ENCODE measurements at places on chromosomes 7 and 10.

DNA sequence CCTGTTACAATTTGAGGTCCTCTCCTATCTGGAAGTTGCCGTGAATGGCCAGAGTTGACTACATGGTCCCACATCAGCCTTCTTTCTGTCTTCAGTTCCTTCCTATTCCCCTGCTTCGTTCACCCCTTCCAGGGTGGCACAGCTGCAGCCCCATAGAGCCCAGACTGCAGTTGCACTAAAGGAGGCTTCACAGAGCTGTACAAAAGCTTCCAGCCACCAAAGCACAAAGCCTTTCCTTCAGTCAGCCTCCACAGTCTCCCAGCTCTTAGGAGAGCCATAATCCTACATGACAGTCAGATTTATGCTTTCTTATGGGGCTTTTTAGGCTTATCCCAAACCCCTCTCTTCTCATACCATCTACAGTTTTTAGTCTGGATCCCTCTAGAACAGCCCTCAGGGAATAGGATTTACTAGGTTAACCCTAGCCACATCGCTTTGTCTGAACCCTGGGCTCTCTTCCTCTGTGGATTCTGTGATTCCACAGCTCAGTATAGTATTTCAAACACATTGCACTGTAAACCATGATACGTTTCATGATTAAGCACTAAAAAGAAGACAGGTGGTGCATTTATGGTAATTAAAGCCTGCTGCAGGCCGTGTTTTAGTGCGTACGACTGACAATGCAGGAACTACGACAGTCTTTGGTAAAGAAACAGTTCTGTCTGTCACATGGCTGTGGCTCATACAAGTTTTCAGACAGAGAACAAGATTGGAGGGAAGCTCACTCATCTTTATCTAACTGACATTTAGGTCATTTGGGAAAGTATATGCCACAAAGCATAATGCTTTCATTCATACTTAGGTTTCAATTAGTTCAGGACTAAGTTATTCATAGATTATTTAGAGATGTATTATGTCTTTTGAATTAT is 208.3 kb upstream of the KMT2E start:
- no peak for DNase-seq

DNA sequence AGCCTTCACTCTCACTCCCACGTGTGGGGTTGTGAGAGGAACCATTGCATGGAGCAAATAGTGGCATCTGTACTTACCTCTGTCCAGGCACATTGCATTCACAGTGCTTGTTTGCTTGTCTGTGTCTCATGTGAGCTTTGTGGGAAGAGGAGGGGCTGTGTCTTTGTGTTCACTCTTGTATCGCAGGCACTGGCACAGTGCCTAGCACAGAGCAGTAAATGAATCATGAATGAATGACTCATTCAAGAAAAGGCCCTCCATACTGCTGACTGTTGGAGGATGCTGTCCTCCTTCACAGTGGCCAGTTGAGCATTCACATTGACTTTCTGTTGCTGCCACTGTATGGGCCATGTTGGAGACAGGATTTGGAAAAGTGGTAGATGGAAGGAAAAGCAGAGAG is 125.3 kb downstream of the SORCS3 start:
- DNase-seq = no peak

DNA sequence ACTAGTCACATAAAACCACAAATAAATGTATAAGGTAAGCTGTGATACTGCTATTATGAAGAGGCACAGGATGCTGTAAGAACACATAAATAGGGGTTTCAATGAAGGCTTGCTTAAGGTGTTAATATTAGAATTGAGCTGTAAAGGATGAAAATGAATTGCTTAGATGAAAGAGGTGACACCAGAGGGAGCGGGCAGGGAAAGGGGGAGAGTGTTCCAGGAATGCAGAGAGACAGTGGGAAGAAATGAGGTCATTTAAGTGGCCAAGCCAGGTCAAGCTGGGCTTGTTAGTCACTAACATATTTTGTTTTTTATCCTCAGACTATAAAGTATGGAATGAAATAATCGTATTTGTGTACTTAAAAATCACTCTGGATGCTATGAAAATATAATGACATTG is 193.5 kb downstream of the NRG3 start:
- no peak for DNase-seq

GRCh38 chr10:69290993-69291392 is 12.7 kb downstream of the HK1 start:
- DNase-seq = no peak

DNA sequence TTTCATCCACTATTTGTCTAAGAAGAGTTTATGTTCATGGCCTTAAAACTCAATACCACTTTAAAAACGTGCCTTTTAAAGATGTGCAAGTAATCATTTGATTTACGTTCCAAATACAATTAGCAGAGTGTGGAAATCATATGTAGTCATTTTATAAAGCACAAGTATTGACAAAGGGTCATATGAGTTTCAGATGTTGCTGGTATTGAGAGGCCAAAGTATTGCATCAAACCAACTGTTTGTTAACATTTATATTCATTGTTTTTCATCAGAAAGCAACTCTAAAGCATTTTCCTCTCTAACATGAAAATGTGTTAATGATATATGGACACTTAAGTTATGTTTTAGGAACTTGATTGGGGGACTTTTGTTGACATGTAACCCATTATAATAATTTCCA is 11.5 kb upstream of the TSGA13 start:
- no peak for DNase-seq

DNA sequence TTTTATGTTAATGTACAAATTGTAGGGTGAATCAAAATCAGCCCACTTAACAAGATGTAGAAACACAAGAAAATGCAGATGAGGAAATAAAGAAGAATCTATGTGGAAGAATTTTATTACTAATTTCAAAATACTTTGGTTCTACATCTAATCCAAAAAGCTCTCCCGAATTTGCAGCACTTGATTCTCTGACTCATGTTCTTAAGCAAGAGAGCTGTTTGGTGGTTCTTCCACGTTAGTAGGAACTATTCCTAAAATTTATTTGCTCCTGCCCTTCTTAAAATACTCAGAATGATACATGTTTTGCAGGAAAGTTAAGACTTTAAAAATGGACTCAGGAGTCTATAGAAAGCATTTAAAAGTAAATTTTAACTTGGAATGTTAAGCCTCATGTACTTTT is 91.8 kb downstream of the ZMYND11 start:
- DNase-seq = no peak

DNA sequence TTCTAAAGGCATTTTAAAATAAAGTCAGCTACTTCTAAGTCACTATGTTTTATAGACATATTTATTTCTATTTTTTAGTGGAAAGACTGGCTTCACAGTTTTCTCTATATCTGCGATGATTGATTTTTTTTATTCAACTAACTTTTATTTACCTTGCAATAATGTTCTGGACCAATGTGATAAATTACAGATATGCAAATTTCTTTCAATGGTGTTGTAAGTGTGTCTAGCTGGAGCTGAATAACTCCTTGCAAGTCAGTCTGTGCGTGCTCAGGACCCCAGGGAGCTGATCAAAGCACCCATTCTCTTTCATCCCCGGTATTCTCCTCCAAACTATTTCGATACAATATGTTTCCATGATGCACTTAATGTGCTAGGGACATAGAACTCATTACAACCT is 9.7 kb downstream of the PTF1A start:
- DNase-seq = no peak

Data from left lung (tissue), 14 donors.